Immature natural killer cell (primary cell): ENCODE measurements at places on chromosomes 2 and 18. TPM values are rescaled to one million over a fixed set of nuclear protein-coding genes. Genes with fewer than 3 reads are reported as not detected.

AMER3 gene
- not detected for polyA plus RNA-seq

GRCh38 chr2:225052703-225053102, 10.4 kb upstream of the DOCK10 start:
- H3K27me3 ChIP-seq = peaks cover 2% of the 10 kb centered on the region
- H3K27ac ChIP-seq = peak overlapping the region; percentile 77
- H3K36me3 ChIP-seq = no peaks in the 10 kb centered on the region
- H3K4me3 ChIP-seq = peak overlapping the region; percentile 65
- peak; percentile 65 for DNase-seq

- H3K27ac ChIP-seq = no peak overlapping the region
- no peaks in the 10 kb centered on the region for H3K36me3 ChIP-seq
- no peak for DNase-seq
- H3K27me3 ChIP-seq = peaks cover 2% of the 10 kb centered on the region
- no peak overlapping the region for H3K4me3 ChIP-seq
- peaks cover 6% of the 10 kb centered on the region for H3K4me1 ChIP-seq
These were observed 387.0 kb downstream of the MTX2 start for GRCh38 chr2:176656038-176656775.

GRCh38 chr2:30732876-30733275, 74.4 kb downstream of the CAPN13 start:
- H3K27ac ChIP-seq = no peak overlapping the region
- DNase-seq = no peak
- H3K4me1 ChIP-seq = no peaks in the 10 kb centered on the region

CAMKMT gene
- polyA plus RNA-seq = 11.7 TPM

- no peak for DNase-seq
- no peaks in the 10 kb centered on the region for H3K27me3 ChIP-seq
- H3K4me1 ChIP-seq = peaks cover 11% of the 10 kb centered on the region
- H3K36me3 ChIP-seq = peaks cover 7% of the 10 kb centered on the region
These were observed 45.4 kb downstream of the LCT start for GRCh38 chr2:135791418-135792190.

IL1F10 gene
- not detected for polyA plus RNA-seq

DNA sequence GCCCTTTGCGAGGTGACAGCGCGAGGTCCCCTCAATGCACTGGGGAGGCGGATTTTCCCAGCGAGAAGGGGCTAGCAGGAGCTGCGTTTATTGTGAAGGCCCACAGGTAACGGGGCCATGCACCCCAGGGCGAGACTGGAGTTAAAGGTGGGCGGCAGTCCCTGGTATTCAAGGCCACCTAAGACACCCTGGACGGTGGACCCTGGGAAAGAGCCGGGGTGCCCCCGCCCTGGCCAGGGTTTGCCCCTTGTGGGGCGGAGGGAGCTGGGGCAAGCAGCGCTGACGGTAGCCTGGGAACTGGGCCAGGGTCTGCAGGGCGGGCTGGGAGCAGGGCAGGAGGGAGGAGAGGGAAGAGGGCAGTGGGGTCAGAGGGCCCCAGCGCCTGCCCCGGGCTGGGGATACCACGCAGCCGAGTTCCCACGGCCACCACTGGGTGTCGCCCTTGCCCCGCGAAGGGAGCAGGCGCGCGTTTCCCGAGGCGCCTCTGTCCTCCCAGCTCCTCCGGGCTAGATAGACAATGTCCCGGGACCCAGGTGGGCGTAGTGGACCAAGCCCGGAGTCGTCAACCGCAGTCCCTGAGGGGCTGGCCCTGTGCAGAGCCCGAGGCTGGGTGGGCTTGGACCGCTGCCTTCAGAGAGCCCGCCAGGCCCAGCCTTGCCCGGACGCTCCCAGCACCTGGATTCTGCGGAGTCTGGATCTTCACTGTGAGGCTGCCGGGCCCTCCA, 80.2 kb downstream of the SMAD4 start:
- peaks cover 2% of the 10 kb centered on the region for H3K27me3 ChIP-seq
- peaks cover 28% of the 10 kb centered on the region for H3K4me1 ChIP-seq
- H3K36me3 ChIP-seq = no peaks in the 10 kb centered on the region
- no peak overlapping the region for H3K4me3 ChIP-seq
- H3K27ac ChIP-seq = no peak overlapping the region
- DNase-seq = peak; percentile 65

MPP4 gene
- not detected for polyA plus RNA-seq

DNA sequence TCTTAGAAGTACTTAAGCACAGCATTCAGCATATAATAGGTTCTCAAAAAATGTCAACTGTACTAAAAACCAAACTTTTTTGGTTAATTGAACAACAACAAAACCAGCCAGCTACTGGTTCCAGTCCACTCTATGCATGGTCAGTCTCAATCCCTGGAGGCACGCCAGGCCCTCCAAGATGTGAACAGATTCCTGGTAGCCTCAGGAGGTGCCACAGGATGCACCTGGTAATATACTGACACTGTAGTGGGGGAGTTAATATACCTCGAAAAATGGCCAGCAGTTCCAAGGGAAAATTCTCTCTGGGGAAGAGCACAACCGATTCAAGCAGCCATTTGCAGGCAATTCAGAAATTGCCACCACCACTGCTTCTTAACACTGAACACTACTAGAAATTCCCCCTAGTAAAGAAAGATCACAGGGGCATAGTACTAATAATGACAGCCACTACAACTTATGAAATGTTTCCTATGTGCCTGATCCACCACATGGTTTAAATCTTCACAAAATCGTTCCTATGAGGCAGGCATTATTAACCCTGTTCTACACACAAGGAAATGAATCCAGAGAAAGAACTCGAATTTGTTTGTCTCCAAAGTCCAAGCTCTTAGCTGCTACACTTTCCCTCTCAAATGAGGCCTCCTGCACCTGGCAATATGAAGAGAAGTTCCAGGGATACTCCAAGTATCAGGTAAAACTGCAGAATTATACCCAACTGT, 3.4 kb downstream of the MGAT4A start:
- H3K27ac ChIP-seq = peak overlapping the region; percentile 82
- H3K36me3 ChIP-seq = peaks cover 14% of the 10 kb centered on the region
- DNase-seq = no peak
- peaks cover 85% of the 10 kb centered on the region for H3K4me1 ChIP-seq
- peaks cover 11% of the 10 kb centered on the region for H3K27me3 ChIP-seq

GRCh38 chr2:155190342-155190741, 491.8 kb downstream of the KCNJ3 start:
- DNase-seq = no peak
- H3K4me3 ChIP-seq = no peak overlapping the region
- H3K4me1 ChIP-seq = no peaks in the 10 kb centered on the region

ITGA4 gene
- 132 TPM for polyA plus RNA-seq

FBXO48 gene
- 0.28 TPM for polyA plus RNA-seq

DNA sequence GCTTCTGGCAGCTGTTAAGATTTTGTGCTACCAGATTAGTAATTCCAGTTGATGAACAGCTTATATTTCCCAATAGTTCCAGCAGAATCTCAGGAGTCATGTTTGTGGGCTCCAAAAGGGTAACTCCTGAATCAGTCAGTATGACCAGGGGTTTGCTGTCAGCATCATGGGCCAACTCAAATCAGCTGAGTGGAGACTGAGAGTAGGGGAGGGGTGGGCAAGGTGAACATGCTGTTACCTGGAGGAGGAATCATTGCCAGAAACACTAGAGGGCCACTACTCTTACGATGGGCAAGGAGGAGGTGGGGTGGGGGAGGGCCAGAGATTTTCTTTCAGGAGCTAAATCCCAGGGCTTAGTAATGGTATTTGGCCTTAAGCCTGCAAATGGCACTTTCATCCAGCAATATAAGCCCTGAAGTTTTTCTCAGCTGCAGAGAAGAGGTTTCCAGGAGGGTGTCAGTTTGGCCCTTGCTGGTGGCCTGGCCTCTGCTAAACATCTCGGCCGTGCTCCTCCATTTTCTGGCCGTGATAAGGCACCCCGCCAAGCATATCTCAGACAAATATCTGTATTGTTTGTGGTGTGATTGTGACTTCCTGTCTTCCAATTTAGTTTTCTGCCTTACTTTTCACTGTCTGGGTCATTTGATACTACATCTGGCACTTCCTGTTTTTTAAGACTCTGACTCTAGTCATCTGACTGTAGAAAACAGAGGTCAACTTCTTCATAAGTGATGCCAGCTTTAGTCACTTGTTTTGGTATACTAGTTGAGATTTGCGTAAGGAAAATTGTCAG, 120.5 kb upstream of the CXCR4 start:
- no peaks in the 10 kb centered on the region for H3K27me3 ChIP-seq
- no peaks in the 10 kb centered on the region for H3K36me3 ChIP-seq
- peak overlapping the region; percentile 10 for H3K4me3 ChIP-seq

GRCh38 chr2:128442891-128443302, 124.2 kb upstream of the HS6ST1 start:
- no peak for DNase-seq

- H3K27ac ChIP-seq = no peak overlapping the region
- no peak overlapping the region for H3K4me3 ChIP-seq
- H3K36me3 ChIP-seq = no peaks in the 10 kb centered on the region
- peaks cover 5% of the 10 kb centered on the region for H3K27me3 ChIP-seq
- no peak for DNase-seq
These were observed 33.0 kb downstream of the MROH2A start for GRCh38 chr2:233811087-233811486.

GRCh38 chr2:191049728-191050639, 36.0 kb upstream of the STAT1 start:
- peaks cover 18% of the 10 kb centered on the region for H3K4me1 ChIP-seq
- H3K4me3 ChIP-seq = peak overlapping the region; percentile 65
- peak; percentile 70 for DNase-seq
- peak overlapping the region; percentile 92 for H3K27ac ChIP-seq
- peaks cover 2% of the 10 kb centered on the region for H3K27me3 ChIP-seq

- H3K27ac ChIP-seq = no peak overlapping the region
- H3K4me3 ChIP-seq = no peak overlapping the region
- H3K36me3 ChIP-seq = no peaks in the 10 kb centered on the region
These were observed 72.7 kb downstream of the SH3RF3 start for GRCh38 chr2:109201465-109202327.

DNA sequence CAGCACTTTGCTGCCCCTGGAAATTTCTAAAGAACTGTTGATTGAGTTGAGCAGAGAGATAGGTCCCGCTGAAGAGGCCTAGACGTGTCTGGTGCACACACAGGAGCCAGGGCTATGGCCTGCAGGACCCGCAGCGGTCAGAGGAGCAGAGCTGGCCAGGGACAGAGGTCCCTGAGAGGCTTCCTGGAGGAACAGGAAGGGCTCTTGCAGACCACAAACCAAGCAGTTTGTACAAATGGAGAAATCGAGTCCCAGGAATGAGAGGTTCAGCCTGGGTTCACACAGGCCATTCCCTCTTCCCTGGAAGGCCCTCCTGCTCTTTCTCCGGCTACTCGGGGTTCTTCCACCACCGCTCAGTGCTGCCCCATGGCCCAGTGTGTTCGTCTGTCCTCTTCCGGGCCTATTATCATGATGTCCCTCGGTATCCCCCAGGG, 1.2 kb upstream of the BIN1 start:
- peaks cover 13% of the 10 kb centered on the region for H3K4me1 ChIP-seq
- H3K27ac ChIP-seq = peak overlapping the region; percentile 67
- no peaks in the 10 kb centered on the region for H3K36me3 ChIP-seq

DNA sequence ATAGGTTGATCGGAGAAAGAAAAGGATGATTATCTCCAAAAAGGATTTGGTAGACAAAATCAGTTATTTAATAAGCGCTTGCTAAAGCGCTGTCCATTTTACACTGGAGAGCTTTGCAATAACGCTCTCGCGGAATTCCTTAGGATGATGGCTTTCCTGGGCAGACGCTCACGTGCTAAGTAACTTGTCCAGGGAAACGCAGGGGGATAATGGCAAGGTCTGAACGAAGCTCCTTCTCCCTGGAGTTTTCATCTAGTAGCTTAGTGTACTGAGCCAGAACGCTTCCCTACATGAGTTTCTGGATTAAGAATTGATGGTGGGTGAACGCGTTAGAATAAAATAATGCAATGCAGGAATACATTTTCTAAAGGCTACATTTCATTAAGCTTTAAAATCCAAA, 739.5 kb upstream of the SALL3 start:
- H3K4me3 ChIP-seq = no peak overlapping the region
- H3K36me3 ChIP-seq = no peaks in the 10 kb centered on the region
- no peaks in the 10 kb centered on the region for H3K4me1 ChIP-seq
- H3K27ac ChIP-seq = no peak overlapping the region
- no peaks in the 10 kb centered on the region for H3K27me3 ChIP-seq

DNA sequence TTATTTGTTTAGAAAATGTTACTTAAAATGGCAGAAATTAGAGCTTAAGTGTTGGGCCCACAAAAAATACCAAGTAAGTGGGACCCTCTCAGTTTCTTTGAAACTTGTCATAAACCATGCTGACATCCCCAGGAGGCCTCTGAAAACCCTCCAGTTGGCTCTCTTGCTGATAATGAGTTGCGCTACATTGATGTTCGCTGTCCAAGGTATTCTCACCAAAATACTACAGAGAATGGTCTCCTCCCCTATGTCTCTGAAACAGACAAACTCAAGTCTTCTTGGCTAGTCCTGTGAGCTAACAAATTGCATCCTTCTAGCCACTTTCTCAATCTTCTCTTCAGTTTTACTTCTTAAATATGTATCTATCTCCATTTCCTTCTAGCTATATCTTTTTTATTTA, 669.4 kb downstream of the IRS1 start:
- H3K4me3 ChIP-seq = no peak overlapping the region
- no peak for DNase-seq
- no peaks in the 10 kb centered on the region for H3K36me3 ChIP-seq
- no peaks in the 10 kb centered on the region for H3K4me1 ChIP-seq
- H3K27ac ChIP-seq = no peak overlapping the region

SLC9A2 gene
- polyA plus RNA-seq = not detected

- H3K36me3 ChIP-seq = no peaks in the 10 kb centered on the region
- no peak overlapping the region for H3K4me3 ChIP-seq
- H3K4me1 ChIP-seq = no peaks in the 10 kb centered on the region
These were observed 65.9 kb downstream of the LONRF2 start for GRCh38 chr2:100256416-100256815.

ERFE gene
- 4.6 TPM for polyA plus RNA-seq

ANTXR1 gene
- not detected for polyA plus RNA-seq

GRCh38 chr2:232573042-232573441, 22.6 kb downstream of the EIF4E2 start:
- no peaks in the 10 kb centered on the region for H3K4me1 ChIP-seq
- H3K4me3 ChIP-seq = no peak overlapping the region
- H3K27me3 ChIP-seq = no peaks in the 10 kb centered on the region
- H3K36me3 ChIP-seq = peaks cover 57% of the 10 kb centered on the region
- no peak for DNase-seq
- no peak overlapping the region for H3K27ac ChIP-seq

GRCh38 chr2:134683561-134684112, 35.2 kb downstream of the TMEM163 start:
- no peaks in the 10 kb centered on the region for H3K27me3 ChIP-seq
- H3K36me3 ChIP-seq = peaks cover 4% of the 10 kb centered on the region
- H3K27ac ChIP-seq = no peak overlapping the region
- peaks cover 38% of the 10 kb centered on the region for H3K4me1 ChIP-seq
- DNase-seq = no peak

DNA sequence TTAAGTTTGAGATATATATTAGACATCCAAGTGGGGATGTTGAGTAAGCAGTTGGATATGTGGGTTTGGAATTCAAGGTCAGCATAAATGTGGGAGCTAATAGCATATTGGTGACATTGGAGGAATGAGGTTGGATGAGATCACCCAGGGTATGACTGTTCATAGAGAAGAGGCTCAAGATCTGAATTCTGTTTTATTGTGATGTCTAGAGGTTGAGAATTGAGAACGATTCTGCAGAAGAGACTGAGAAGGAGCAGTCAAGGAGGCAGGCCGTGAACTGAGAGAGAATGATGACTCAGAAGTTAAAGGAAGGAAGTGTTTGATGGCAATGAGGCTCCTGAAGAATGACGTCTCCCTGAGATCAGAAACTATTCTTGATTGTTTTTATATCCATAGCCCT, 5.9 kb downstream of the SERPINB11 start:
- DNase-seq = no peak
- H3K36me3 ChIP-seq = no peaks in the 10 kb centered on the region
- H3K27ac ChIP-seq = no peak overlapping the region
- H3K4me3 ChIP-seq = no peak overlapping the region
- H3K4me1 ChIP-seq = no peaks in the 10 kb centered on the region
